HAP-1 (cell line): ENCODE measurements at places on chromosomes 1 and 21.

GRCh38 chr1:236120721-236121153, 21.6 kb upstream of the GPR137B start:
- DNase-seq, result no peak

DNA sequence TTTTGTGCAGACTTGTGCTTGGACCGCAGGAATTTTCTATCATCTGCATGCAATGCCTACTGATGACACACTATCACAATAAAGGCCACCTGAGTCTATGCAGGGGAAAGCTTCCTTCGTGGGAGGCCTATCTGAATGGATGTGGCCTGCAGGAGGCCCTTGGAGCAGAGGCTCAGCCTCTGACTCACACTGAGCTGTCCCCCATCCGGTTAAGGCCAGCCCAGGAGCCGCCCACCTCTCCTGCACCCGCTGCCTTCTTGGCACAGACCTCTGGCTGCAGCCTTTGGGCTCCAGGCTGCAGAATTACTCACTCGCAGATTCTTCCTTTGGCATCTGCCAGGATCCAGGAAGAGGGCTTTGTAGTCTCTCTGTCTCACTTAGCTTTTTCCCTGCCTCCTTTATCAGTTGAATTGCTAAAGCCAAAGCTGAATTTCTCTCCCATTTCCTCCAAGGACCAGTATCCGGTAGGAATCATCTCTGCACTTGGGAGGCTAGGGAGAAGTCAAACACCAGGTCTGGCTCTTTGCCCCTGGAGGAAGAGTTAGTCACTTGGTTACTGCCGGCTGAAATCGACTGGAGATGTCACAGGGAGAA, 65.1 kb upstream of the JUN start:
- DNase-seq, result no peak

DNA sequence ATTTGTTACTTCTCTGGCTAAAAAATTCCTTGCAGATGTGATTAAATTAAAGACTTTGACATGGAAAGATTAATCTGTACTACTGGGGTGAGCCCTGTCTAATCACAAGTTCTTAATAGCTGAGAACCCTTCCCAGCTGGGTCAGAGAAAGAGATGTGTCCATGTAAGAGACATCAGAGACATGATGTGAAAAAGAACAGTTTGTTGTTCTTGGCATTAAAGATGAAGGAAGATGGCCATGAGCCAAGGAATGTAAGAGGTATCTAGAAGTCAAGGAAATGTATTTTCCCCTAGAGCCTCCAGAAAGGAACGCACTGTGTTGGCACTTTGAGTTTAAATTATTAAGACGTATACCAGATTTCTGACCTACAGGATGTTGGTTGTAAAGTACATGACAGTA, 1271.5 kb upstream of the PRMT6 start:
- DNase-seq, result no peak

GRCh38 chr1:106651028-106651762, 405.3 kb upstream of the PRMT6 start:
- DNase-seq, result no peak

DNA sequence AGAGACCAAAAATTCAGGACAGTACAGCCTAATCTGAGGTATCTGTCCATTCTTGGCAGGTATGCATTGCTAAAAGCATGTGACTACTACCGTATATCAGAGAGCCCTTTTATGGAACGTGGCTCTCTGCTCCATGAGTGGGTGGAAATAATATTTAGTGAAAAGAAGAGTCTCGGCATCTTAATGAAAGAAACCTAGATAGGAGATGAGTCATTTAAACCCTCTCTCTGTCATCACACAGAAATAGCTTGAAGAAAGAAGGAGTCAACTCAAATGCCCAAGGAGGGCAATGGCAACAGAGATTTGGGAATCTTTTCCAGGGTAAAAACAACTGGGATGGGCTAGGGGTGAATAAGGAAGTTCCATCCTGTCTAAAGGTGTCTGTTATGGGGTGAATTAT, 528.2 kb downstream of the SMYD3 start:
- no peak for DNase-seq

DNA sequence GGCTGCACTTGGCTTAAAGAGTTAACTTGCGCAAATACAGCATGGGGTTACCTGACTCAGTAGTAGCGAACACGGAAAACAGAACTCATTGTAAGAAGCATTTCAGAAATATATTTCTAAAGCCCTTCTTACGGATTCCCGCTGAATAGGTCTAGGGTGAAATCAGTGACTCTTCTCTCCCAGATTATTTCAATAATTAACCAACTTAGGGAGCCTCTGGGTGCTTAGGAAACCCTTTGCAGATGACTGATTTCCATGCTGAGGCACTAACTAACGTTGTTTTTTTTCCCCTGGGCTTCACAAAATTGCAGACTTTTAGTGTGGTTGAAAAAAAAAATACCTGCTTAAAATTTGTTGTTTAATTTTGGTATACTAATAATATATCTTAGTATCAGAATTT, 40.3 kb downstream of the BTG3 start:
- DNase-seq, result no peak
